Activated T-helper 1 cell treated with Interleukin-2 at 50 U/mL for 16 hours (primary cell): ENCODE measurements at places on chromosomes 12 and 14.

DNA sequence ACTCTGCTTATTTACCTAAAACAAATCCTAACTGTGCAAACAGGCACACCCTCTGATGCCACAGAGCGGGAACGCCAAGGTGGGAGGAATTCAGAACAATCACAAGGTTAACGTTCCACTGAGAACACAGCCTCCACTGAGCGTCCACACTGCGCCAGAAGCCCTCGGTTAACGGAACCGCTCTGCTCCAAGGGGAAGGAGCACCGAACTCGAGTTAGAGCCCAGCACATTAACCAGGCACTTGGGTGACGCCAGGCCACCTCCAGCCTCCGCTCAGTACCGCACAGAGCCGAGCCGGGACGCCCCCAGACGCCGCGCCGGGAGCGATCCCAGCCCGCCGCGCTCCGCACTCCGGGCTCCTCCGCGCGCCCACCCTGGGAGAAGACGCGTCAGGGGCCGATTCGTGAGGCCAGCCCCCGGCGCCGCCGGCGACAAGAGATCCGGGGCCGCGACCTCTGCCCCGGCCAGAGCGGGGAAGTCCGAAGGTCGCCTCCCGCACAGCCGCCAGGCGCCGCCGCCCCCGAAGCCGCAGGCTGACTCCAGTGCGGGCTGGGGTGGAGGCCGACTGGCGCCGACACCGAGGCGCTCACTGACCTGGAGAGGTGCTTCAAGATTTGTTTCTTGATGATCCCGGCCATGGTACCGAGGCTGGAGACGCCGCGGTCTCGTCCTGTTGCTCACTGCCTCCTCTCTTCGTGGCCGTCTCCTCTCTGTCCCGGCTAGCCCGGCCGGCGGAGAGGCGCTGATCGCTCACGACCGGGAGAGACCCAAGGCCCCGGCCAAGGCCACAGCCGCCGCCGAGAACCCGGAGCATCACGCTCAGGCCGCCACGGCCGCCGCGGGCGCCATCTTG, 450 bp downstream of the BLTP3B start:
- peak; percentile 16 for DNase-seq

GRCh38 chr12:31727192-31727591, 1.6 kb downstream of the AMN1 start:
- no peak for DNase-seq

- DNase-seq, result no peak
These were observed 44.8 kb upstream of the PRMT8 start for GRCh38 chr12:3446235-3446634.

- DNase-seq, result no peak
These were observed 31.4 kb downstream of the FLVCR2 start for GRCh38 chr14:75609606-75610475.

DNA sequence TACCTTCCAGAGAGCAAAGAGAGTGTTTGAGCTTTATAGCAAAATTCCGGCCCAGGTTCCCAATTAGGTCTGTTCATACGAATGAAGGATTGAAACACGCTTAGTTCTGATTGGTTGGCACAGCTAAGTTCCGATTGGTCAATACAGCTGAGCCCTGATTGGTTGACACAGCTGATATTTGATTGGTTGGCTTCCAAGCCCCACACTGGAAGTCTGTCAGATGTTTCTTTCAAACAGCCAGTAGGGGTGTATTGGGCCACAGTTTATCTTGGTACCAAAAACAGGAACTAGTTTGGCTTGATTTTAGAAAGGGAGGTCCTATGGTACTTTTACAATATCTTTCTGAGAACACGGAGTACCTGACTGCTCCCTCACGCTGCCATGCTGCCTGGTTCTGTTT, 93.4 kb downstream of the CAND1 start:
- DNase-seq, result no peak

DNA sequence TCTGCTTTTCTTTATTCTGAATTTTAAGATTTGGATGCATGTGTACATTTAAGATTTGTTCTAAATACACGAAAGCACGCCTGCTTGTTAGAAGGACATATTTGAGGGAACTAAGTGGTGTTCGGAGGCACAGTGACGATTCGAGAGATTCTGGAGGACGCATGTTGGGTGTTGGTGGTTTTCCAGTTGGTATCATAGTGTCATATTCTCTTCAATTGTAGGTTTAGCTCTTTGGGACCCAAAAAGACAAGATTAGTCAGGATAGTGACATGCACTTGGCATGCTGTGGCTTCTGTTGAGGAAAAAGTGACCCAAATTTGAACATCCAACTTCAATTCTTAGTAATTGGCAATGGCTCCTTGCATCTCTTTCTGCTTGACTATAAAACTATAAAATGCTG, 30.1 kb downstream of the PRKCH start:
- DNase-seq, result no peak

DNA sequence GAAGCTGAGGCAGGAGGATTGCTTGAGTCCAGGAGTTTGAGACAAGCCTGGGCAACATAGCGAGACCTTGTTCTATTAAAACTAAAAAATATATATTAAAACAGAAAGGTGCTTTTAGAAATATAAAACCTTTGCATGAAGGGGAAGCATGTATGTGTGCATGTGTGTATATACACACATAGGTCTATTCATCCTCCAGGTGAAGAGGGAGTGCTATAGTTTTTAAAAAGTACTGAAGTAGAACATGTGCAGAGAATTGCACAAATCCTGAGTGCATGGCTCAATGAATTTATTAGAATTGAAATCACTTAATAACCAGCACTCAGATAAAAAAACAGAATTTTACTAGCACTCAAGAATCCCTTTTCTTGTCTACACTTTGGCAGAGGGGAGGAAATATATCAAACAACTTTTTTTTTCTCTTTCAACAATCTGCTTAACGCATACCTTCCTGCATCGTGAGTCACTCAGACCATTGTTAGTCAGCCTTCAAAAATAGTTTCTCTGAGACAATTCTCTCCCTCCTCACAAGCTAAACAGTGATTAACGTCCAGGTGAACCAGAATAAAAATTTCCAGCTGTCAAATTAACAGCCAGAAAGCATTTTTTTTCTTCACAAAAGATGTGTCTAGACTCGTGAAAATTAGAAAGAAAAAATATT, 17.7 kb upstream of the NEDD1 start:
- no peak for DNase-seq

GRCh38 chr12:123075646-123076171, 75.2 kb downstream of the PITPNM2 start:
- DNase-seq, result peak; percentile 61

DNA sequence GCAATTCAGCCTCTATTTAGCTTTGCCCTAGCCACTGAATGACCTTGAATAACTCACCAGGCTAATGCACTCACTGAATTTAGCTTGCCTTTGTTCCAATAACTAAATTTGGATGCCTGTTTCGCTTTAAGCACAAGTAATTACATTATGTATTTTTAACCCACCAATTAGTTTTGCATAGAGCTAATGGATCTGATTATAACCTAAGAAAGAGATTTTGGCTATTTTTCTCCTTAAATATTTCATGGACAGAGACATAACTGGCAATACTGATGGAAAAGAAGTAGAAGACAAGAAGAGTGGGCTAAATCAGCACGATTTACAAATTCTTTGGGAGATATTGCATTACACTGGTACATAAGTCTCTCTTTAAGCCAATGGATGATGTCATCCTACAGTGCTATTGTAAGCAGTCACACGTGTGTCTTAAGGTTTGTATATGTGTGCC, 85.7 kb downstream of the AKAP6 start:
- no peak for DNase-seq

- DNase-seq, result no peak
These were observed at the start of gene KLRC4 for GRCh38 chr12:10409392-10409791. Gene KLRC4, minus strand, starts transcription at chr12:10409757. Its CDS starts 182 bp downstream, at chr12:10409575.

- DNase-seq, result no peak
These were observed 118.3 kb downstream of the MGAT4C start for GRCh38 chr12:86137936-86138335.

- DNase-seq, result peak; percentile 53
These were observed 12.4 kb downstream of the MSI1 start for GRCh38 chr12:120356567-120357030.

DNA sequence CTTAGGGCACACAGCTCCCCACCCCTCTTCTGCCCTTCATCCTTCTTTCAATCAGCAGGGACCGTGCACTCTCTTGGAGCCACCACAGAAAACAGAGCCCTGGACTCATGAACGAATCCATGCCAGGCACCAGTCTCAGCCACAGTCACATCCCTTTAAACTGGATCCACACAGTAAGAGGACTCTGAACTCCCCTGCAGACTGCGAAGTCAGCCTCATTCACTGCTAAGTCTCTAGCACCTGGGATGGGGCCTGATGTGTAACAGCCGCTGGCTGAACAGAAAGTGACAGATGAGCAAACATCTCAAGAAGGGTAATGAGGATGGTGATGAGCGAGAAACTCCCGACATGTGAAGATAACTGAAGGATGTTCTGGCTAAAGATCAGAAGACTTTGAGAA, 45.8 kb upstream of the IQSEC3 start:
- no peak for DNase-seq

- no peak for DNase-seq
These were observed 105.7 kb downstream of the ZC3H14 start for GRCh38 chr14:88668448-88669116.

GRCh38 chr12:9760699-9761418, at the start of gene CD69:
Gene CD69, minus strand, starts transcription at chr12:9760901. Its CDS starts 81 bp downstream, at chr12:9760820.
- peak; percentile 53 for DNase-seq

DNA sequence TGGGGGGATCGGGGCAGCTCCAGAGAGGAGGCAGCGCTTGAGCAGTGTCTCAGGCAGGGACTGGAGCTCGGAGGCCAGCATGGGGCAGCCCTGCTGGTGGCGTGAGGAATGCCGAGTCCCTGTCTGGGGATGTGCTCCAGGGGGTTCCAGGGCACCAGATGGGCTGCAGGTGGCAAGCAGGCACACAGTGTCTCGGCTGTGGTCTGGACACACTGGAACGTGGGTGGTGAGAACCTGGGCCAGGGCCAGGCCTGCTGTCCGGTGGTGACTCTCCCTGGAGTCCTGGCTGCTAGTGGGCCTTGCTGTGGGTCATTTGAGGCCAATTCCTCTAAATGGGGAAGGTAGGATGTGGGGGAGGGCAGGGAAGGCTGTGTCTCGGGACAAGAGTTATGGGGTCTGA, 199.4 kb upstream of the RTL1 start:
- DNase-seq, result no peak

- DNase-seq, result no peak
These were observed 225.6 kb upstream of the HMGA2 start for GRCh38 chr12:65598688-65599087.
